ENCODE measurements at places on chromosomes 2 and 18.

DNA sequence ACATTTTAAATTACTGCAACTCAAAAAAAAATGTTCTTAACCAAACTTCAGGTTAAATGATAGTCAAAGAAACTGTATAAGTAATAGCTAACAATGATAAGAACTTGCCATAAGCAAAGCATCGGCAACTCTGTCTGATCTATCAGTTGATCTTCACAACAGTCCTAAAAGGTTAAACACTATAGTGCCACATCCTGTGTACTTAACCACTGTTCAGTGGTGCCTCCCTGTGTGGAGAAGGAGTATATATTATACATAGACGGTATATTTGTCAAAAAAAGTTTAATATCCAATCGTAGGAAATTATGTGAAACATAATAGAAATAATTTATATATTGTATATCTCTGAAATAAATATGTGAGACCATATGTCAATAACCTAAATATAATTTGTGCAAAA lies 13.0 kb downstream of the DTNA start:
- DNase-seq, result no peak

DNA sequence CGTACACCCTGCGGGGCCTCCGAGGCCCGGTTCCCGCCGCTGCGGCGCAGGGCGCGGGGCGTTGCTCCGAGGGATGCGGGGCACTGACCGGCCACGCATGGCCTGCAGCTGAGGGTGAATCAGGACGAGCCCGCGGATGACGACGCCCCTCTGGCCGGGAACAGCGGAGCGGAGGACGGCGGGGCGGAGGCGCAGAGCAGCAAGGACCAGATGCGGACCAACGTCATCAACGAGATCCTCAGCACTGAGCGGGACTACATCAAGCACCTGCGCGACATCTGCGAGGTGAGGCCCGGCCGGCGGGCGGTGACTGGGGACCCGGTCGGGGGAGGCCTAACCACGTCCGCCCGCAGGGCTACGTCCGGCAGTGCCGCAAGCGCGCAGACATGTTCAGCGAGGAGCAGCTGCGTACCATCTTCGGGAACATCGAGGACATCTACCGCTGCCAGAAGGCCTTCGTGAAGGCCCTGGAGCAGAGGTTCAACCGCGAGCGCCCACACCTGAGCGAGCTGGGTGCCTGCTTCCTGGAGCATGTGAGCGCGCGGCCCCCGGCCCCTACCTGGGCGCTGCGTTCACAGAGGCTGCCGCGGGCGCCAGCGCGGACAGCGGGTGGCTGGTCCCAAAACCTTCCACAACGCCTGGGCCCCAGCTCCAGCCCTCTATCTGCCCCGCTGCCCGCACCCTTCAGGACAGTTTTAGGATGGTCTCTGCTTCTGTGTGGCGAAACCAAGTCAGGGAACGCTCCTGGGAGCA lies 53.2 kb downstream of the FAM168B start:
- DNase-seq, result no peak

- no peak for DNase-seq
These were observed 90.0 kb upstream of the TAF1B start for GRCh38 chr2:9753276-9753600.

GRCh38 chr2:31013301-31013700 lies 124.9 kb downstream of the GALNT14 start:
- no peak for DNase-seq

GRCh38 chr2:142974288-142975024 lies 97.0 kb downstream of the KYNU start:
- DNase-seq, result no peak

DNA sequence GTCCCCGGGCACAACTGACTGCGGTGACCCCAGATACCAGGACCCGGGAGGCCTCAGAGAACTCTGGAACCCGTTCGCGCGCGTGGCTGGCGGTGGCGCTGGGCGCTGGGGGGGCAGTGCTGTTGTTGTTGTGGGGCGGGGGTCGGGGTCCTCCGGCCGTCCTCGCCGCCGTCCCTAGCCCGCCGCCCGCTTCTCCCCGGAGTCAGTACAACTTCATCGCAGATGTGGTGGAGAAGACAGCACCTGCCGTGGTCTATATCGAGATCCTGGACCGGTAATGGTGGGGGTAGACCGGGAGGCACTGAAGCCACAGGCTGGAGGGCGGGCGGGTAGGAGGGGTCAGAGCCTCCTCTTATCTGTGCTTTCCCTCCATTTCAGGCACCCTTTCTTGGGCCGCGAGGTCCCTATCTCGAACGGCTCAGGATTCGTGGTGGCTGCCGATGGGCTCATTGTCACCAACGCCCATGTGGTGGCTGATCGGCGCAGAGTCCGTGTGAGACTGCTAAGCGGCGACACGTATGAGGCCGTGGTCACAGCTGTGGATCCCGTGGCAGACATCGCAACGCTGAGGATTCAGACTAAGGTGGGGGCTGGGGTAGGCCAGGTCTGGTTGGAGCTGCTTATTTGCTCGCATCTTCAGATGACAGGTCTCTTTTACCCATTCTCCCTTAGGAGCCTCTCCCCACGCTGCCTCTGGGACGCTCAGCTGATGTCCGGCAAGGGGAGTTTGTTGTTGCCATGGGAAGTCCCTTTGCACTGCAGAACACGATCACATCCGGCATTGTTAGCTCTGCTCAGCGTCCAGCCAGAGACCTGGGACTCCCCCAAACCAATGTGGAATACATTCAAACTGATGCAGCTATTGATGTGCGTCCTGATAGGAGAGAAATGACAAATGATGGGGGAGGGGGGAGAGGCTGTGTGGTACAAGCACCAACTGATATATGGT lies 780 bp downstream of the HTRA2 start:
- no peak for DNase-seq

DNA sequence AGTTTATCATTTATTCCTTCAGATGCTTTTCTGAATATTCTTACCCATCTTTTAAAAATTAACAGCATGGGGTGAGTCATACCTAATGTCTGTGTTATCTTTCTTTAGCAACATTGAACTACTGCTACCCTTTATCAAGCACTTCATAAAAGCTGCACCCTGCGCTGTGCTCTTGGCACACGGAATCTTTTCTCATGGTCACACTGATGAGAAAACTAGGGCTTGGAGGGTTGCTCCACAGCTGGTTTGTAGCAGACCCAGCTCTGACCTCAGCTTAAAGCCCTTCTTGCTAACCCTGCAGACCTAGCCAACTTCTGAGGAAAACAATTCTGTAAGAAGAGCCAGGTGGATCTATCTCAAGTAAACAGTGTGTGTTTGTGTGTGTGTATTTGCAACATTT lies 106.3 kb downstream of the RNF144A start:
- DNase-seq, result no peak

GRCh38 chr2:97660044-97660774 lies 3.6 kb downstream of the ACTR1B start:
- no peak for DNase-seq

- DNase-seq, result no peak
These were observed 304.0 kb upstream of the REG3G start for GRCh38 chr2:78721355-78722033.

DNA sequence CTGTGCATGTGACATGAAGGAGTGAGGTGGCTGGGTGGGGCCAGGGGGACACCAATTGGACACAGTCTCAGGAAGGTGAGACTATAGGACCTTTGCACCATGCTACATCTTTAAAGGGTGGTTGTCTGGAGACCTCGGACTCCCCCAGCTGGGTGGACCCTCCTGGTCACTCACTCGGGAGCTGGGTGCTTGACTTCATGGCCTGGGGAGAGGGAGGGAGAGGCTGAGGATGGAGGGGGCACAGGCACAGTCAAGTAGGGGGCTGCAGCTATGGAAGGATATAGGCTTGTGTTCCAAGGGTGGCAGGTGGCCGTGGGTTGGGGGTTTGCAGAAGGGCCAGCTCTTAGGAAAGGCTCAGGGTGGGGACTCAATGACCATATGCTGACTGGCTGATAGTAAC lies 7.1 kb upstream of the CELF4 start:
- no peak for DNase-seq

DNA sequence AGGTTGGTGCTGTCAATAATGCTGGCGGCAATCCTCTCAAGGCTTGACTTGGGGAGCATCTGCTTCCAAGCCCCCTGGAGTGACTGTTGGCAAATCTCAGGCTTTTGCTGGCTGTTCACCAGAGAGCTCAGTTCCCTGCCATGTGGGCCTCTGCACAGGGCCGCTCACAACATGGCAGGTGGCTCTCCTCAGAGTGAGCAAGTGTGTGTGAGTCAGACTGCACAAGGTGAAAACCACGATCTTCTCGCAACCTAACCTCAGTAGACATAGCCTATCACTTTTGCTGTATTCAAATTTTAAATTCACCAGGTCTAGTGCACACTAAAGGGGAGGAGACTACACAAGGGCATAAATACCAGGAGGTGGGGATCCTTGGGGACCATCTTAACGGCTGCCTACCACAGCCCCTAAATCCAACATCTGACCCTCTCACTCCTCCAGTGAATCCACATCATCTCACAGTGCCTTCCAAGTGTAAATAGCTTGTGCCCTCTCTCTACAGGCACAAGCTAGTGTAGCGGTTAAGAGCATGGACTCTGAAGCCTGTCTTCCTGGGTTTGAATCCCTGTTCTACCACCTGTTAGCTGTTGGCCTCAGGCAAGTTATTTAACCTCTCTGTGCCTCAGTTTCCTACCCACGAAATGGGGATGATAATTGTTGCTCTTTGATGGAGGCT lies 187.7 kb upstream of the CXCR4 start:
- peak; percentile 87 for DNase-seq

DNA sequence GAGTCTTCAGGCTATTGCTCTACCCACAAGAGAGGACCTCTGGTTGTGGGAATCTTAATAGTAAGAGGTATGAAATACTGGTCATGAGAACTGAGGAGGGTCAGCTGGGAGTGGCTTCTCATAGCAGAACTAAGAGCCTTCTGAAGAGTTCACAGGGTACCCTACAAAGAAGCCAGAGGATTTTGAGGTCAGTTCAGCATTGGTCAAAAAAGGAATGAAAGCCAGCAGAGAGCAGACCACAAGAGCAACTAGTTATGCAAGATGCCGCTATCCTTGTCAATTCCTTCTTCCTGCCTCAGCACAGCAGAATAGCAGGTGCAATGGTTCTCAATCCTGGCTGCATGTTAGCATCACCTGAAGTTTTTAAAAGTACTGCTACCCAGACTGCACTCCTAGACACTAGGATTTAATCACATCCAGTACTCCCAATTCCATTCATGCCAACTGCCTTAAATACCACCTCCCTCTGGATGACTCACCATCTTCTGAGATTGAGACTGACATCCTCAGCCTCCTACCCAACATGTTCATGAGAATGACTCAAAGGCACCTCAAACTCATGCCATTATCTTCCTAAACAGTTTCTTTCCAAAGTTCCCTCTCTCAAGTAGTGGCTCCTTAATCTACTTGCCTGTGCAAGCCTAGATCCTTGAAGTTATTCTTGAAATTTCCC lies 81.0 kb upstream of the RBMS1 start:
- no peak for DNase-seq

- DNase-seq, result no peak
These were observed 410.7 kb upstream of the TNP1 start for GRCh38 chr2:217270485-217271121.

- no peak for DNase-seq
These were observed 204.5 kb downstream of the KIAA1328 start for GRCh38 chr18:37033419-37033818.

DNA sequence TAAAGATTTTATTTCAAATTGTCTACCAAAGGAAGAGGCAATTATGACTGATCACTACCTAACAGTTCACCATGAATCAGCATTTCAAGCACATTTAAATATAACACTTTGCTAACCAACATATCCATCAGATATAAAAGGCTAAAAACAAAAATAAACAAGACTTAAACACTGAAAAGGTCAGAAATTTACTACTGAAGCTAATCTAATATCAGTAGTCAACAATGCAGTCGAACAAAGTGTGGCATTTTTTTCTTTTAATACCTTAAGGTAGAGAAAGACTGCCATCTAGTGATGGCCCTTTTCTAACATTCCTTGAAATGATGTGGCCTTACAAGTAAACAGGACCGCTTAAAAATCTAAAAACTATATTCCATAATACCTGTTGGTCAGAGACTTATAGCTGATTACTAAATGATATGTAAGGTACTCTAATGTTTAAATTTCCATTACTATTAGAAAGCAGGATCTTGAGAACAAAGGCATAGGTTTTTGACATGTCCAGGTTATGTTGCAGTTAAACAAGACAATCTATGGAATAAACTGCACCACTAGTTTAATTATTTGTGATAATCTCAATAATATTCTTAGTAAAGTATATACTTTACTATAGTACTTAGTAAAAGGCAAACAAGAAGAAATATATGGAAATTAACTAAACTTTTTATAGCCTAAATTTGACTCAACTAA lies 80.0 kb downstream of the EXOC6B start:
- DNase-seq, result peak; percentile 23

DNA sequence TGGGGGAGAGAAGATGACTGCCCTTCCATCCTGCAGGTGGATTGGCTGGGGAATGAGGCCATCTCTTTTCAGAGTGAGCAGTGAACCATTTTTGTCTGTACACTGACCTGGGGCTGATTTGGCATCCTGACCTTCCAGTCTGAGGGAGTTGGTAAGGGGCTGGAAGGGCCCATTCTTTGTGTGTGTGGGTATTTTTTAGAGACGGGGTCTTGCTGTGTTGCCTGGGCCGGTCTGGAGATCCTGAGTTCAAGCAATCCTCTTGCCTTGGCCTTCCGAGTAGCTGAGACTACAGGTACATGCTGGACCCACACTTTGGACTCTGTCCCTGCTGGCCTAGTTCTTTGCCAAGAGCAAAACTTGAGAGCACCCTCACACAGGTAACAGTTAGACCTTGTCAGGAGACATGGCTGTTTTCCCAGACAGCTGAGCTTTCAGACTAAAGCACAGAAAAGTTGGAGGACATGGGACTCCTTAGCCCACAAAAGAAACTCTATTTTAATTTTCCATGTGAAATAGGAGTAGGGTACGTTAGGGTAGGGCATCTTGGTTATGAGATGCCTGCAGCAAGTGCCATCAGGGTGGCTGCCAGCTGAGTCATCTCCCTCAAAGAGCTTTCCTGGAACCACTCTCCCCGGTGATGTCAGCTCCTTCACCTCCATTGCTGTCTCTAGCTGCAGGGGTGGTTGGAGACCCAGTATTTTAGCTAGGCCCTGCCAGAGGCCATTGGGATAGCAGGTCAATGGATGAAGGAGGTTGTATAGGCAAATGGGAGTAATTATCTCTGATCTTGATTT lies 60.7 kb downstream of the DGKD start:
- no peak for DNase-seq

- DNase-seq, result no peak
These were observed 192.5 kb downstream of the ATAD2B start for GRCh38 chr2:23734416-23734815.

GRCh38 chr18:2444201-2444875 lies 127.0 kb downstream of the METTL4 start:
- no peak for DNase-seq

- no peak for DNase-seq
These were observed 1138.4 kb downstream of the RPIA start for GRCh38 chr2:89829828-89830227.

DNA sequence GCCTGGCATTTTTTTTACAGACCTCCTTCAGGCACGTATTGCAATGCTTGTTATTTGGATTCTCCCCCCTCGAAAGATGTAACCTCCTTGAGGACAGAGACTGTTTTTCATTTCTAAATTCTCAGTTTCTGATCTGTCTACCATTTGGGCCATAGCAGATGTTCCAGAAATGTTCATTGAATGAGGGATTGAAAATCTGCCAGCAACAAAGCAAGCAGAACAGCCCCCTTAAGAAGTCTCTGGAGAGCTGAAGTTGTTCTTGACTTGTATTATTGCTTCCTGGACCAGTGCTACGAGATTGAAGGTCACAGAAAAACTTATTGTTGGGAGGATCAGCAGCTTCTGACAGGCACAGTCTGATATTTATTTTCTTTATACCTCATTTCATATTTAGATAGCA lies 355.5 kb downstream of the EPHA4 start:
- no peak for DNase-seq
